ENCODE measurements at places on chromosomes 7 and 10. TPM values are rescaled to one million over a fixed set of nuclear protein-coding genes. Genes with fewer than 3 reads are reported as not detected.

DNA sequence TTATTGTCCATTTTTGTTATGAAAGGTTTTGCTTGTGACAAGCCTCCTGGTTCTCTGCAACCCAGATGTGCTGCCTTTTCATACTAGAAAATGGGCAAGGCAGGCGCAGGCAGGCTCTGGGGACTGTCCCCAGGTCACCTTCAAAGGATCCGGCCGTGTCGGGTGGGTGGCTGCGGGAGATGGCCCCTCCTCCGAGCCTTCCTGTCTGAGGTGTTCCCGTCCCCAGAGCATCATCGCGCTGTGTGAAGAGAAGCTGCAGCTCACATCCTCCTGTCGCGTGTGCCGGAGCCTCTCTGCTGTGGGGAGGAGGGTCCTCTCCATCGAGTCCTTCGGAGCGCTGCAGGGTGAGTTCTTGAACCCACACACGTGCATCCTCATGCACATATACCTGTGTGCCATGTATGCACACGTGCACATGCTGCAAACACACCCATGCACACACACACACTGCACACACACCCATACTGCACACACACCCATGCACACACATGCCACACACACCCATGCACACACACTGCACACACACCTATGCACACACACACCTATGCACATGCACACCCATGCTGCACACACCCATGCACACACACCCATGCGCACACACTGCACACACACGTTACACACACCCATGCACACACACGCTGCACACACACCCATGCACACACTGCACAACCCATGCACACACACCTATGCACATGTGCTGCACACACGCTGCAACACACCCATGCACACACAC, 23.8 kb downstream of the KNDC1 start:
- H3K4me1 ChIP-seq, result no peaks in the 10 kb centered on the region
- no peak overlapping the region for H3K27ac ChIP-seq
- H3K4me3 ChIP-seq, result no peak overlapping the region
- no peaks in the 10 kb centered on the region for H3K27me3 ChIP-seq
- DNase-seq, result peak; percentile 58

- no peaks in the 10 kb centered on the region for H3K27me3 ChIP-seq
- H3K4me1 ChIP-seq, result no peaks in the 10 kb centered on the region
- H3K36me3 ChIP-seq, result no peaks in the 10 kb centered on the region
- H3K27ac ChIP-seq, result no peak overlapping the region
Observed at GRCh38 chr10:24848195-24848594, 104.2 kb downstream of the PRTFDC1 start.

DNA sequence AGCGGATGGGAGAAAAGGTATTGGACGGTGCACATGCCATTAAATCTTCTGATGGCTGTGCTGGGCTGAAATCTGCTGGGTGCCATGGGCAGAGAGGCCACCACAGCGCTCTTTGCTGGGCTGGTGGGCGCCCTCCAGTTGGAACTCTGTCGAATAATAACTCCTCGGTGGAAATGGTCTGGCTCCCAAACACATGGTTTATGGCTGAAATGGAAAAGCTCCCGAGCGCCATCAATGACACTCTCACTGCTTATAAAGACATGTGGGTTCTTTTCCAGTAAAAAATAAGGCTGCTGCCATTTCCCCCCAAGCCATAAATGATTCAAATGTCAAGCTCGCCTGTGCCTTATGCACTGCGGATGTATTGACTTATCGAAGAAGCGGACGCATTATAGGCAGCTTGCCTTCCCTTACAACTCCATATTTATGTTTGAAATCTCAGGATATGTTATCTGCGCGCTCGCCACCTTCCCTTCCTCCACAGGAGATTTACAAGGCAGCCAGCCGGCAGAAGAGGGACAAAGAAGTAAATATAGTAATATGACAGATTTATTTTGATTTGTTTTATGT, 239.0 kb upstream of the MKI67 start:
- no peak for DNase-seq
- H3K36me3 ChIP-seq, result no peaks in the 10 kb centered on the region
- no peaks in the 10 kb centered on the region for H3K4me1 ChIP-seq
- no peaks in the 10 kb centered on the region for H3K27me3 ChIP-seq
- no peak overlapping the region for H3K4me3 ChIP-seq

- H3K27me3 ChIP-seq, result no peaks in the 10 kb centered on the region
- H3K27ac ChIP-seq, result no peak overlapping the region
- DNase-seq, result no peak
- no peak overlapping the region for H3K4me3 ChIP-seq
Observed at GRCh38 chr10:78437998-78438906, 404.6 kb downstream of the RPS24 start.

DNA sequence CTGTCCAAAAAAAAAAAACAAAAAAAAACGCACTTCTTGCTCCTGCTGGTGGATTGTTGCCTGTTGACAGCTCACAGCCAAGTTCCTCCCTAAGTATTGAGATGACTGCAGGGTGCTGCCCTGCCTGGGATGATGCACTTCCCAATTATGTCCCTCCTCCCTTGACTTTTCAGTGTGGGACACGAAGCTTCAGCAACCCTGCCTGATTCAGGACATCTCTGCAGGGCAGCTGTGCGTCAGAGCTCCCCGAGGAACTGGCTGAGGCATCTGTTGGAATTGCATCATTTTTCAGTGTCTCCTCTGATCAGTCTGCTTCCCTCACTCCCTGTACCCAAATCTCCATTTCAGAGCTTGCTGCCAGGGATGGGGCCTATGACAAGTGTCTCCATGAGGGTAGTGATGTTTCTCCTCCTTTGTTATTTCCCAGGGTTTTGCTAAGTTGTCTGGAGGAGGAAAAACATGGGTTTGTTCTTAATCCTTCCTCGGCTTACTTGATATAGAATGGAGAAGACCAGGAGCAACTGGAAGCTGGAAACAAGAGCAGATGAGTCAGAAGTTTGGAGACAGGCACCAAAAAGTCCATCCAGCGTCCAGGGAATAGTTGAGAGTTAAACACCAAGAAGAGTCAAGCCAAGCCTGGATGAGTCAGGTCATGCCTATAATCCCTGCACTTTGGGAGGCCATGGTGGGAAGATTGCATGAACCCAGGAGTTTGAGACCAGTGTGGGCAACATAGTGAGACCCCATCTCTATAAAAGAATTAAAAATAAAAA, 355.1 kb downstream of the GALNT17 start:
- peaks cover 3% of the 10 kb centered on the region for H3K4me1 ChIP-seq
- H3K27me3 ChIP-seq, result no peaks in the 10 kb centered on the region
- no peak for DNase-seq
- no peak overlapping the region for H3K27ac ChIP-seq

GRCh38 chr7:139259142-139259541, 28.1 kb downstream of the UBN2 start:
- H3K27me3 ChIP-seq, result no peaks in the 10 kb centered on the region
- peaks cover 45% of the 10 kb centered on the region for H3K36me3 ChIP-seq
- H3K27ac ChIP-seq, result no peak overlapping the region

DNA sequence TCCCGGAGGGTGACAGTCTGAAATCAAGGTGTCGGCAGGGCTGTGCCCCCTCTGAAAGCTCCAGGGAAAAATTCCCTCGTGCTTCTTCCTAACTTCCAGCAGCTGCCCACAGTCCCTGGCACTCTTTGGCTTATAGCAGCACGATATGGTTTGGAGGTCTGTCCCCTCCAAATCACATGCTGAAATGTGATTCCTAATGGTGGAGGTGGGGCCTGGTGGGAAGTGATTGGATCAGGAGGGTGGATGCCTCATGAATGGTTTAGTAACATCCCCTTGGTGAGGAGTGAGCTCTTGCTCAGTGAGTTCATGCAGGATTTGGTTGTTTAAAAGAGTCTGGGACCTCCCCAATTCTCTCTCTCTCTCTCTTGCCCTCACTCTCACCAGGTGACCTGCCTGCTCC, 51.1 kb downstream of the GPAM start:
- H3K4me1 ChIP-seq, result no peaks in the 10 kb centered on the region
- H3K36me3 ChIP-seq, result no peaks in the 10 kb centered on the region
- no peak overlapping the region for H3K27ac ChIP-seq
- DNase-seq, result no peak
- no peak overlapping the region for H3K4me3 ChIP-seq

GRCh38 chr10:58219875-58220274, 47.8 kb downstream of the IPMK start:
- no peak overlapping the region for H3K4me3 ChIP-seq
- no peaks in the 10 kb centered on the region for H3K27me3 ChIP-seq
- DNase-seq, result no peak
- H3K4me1 ChIP-seq, result no peaks in the 10 kb centered on the region
- peaks cover 3% of the 10 kb centered on the region for H3K36me3 ChIP-seq

DNA sequence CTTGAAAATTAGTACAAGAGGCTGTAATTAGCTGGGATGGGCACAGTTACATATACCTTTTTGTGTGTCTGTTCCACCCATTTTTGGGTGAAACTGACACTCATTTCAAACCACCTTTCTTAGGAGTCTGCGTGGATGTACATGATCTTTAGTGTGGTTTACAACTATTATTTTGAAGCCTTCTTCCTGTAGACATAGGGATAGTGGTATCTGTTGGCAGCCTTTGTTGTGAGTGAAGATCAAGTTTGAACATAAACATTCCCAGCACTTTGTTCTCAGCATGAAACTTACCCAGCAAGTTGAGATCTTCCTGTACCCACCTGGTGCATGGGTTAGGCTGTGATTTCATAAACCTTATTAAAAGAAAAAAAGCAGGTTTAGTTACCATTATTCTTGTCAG, 2.0 kb downstream of the BAG3 start:
- H3K4me1 ChIP-seq, result peaks cover 59% of the 10 kb centered on the region
- peaks cover 8% of the 10 kb centered on the region for H3K27me3 ChIP-seq
- no peak for DNase-seq
- H3K36me3 ChIP-seq, result peaks cover 5% of the 10 kb centered on the region

GRCh38 chr7:130649004-130649790, 19.4 kb downstream of the COPG2 start:
- H3K27ac ChIP-seq, result no peak overlapping the region
- no peaks in the 10 kb centered on the region for H3K4me1 ChIP-seq
- no peaks in the 10 kb centered on the region for H3K27me3 ChIP-seq
- H3K36me3 ChIP-seq, result no peaks in the 10 kb centered on the region
- no peak overlapping the region for H3K4me3 ChIP-seq

DNA sequence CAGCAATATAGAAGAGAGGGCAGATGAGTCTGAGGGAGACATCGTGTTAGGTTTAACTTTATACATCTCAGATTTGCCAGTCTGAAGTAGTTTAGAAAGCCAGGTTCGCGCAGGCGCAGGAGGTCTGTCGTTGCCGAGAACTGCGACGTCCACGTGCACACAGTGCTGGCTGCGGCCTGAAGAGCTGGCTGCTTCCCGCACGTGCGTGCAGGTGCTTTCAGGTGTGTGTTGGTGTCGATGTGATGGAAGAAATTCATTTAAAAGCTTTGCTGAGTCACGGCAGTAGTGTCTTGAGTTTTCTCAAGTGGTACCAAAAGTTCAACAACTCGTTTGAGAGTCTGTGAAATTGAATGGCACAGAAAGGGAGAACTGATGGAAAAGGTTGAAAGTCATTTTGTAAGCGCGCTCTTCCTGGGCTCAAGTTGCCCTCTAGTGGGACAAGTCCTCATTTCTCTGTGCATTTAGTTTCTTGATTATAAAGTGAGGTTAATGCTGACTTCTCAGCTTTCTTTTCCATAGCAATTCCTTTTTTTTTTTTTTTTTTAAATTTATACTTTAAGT, 18.6 kb downstream of the WDR37 start:
- peak; percentile 86 for DNase-seq
- peaks cover 4% of the 10 kb centered on the region for H3K4me1 ChIP-seq
- H3K4me3 ChIP-seq, result no peak overlapping the region
- peak overlapping the region; percentile 12 for H3K27ac ChIP-seq
- H3K27me3 ChIP-seq, result no peaks in the 10 kb centered on the region

GRCh38 chr10:1774796-1775195, 37.5 kb upstream of the ADARB2 start:
- no peak overlapping the region for H3K4me3 ChIP-seq
- no peaks in the 10 kb centered on the region for H3K27me3 ChIP-seq
- DNase-seq, result no peak
- no peaks in the 10 kb centered on the region for H3K36me3 ChIP-seq
- no peak overlapping the region for H3K27ac ChIP-seq
- H3K4me1 ChIP-seq, result no peaks in the 10 kb centered on the region

GRCh38 chr10:28710202-28710886, 33.0 kb downstream of the BAMBI start:
- no peaks in the 10 kb centered on the region for H3K36me3 ChIP-seq
- no peak overlapping the region for H3K27ac ChIP-seq
- DNase-seq, result no peak
- no peaks in the 10 kb centered on the region for H3K27me3 ChIP-seq

DNA sequence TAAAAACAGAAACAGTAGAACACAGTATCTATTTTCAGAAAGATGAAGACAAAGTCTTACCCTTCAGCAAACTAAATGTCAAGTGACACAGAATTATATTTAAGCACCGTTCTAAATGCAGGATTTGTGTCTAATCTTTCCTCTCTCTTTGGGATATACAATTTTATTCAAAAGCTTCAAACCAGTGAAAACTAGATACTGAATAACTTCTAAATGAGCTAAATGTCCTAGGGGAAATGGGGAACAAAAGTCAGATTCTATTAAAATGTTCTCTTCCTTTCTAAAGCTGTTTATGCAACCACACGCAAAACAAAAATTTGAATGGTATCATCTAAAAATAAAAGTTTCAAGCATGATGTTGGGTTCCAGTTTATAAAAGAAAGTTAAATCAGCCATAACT, 136.4 kb upstream of the AOAH start:
- DNase-seq, result no peak
- H3K27ac ChIP-seq, result no peak overlapping the region
- no peak overlapping the region for H3K4me3 ChIP-seq

DNA sequence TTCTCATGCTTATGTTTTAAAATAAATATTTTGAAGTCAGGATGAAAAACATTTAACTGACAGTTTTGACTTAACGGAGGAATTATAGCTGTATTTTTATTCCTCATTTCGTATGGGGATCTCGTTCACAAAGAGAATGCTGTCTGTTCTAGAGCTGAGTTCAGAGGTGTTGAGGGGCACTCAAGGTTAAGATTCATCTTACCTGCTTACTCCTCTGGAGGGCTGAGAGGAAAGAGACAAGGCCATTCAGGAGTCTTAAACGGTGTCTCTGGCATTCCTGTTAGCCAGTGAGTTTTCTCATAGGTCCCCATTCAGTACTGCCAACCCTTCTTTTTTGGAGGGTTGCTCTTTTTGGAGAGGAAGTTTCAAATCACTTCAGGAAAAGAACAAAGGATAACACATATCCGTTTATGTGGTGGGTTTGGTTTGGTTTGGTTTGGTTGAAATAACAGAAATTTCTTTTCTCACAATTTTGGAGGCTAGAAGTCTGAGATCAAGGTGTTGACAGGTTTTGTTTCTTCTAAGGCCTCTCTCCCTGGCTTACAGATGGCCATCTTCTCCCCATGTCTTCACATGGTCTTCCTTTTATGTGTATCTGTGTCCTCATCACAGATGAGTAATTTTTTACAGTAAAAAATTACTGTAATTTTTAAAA, 23.1 kb downstream of the CALHM2 start:
- no peak overlapping the region for H3K27ac ChIP-seq
- H3K36me3 ChIP-seq, result peaks cover 46% of the 10 kb centered on the region
- no peaks in the 10 kb centered on the region for H3K4me1 ChIP-seq
- no peaks in the 10 kb centered on the region for H3K27me3 ChIP-seq
- no peak for DNase-seq

- H3K27ac ChIP-seq, result no peak overlapping the region
- peaks cover 16% of the 10 kb centered on the region for H3K4me1 ChIP-seq
- H3K4me3 ChIP-seq, result no peak overlapping the region
- H3K27me3 ChIP-seq, result no peaks in the 10 kb centered on the region
- peaks cover under 1% of the 10 kb centered on the region for H3K36me3 ChIP-seq
Observed at GRCh38 chr10:77872151-77872946, 54.2 kb downstream of the DLG5 start.

IFIT1B gene
- 0.59 TPM for total RNA-seq

SH2D4B gene
- total RNA-seq, result not detected

POLR2J3 gene
- 19.2 TPM for total RNA-seq

Measured in upper lobe of left lung (tissue), 6 donors.